ENCODE measurements at places on chromosomes 5 and 9. TPM values are rescaled to one million over a fixed set of nuclear protein-coding genes. Genes with fewer than 3 reads are reported as not detected.

The MYMK gene
- not detected for total RNA-seq

DNA sequence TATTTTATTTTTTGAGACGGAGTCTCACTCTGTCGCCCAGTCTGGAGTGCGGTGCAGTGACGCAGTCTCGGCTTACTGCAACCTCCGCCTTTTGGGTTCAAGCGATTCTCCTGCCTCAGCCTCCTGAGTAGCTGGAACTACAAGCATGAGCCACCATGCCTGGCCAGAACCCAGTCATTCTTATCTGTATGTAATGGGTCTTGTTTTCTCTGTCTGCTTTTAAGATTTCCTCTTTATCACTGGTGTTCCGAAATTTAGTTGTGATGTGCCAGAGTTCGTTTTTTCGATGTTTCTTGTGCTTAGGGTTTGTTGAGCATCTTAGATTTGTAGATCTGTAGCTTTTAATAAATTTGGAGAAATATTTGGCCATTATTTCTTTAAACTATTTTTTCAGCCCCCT is 19.2 kb downstream of the SLC25A25 start:
- DNase-seq: no peak

DNA sequence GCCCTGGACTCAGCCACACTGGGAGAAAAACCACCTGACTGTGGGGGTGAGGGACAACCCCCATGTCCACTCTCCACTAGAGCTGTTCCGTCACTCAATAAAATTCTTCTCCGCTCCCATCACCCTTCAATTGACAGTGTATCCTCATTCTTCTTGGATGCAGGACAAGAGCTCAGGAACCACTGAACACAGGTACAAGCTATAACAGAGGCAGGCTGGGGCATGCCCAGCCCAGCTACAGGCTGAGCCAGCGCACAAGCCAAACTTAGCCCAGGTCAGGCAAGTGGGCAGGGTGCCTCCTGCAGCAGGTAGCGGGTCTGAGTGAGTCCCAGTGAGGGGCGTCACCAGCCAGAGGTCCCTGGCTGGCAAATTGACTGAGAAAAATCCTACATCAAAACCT is 183.4 kb downstream of the HINT1 start:
- no peak for DNase-seq

The CCL28 gene
- 7.8 TPM for total RNA-seq

The FNBP1 gene
- total RNA-seq: 195 TPM

The SPEF2 gene
- total RNA-seq: 4.6 TPM

- DNase-seq: no peak
Measured at GRCh38 chr5:110840347-110840960, 101.6 kb downstream of the SLC25A46 start.

The PAIP1 gene
- 60.8 TPM for total RNA-seq

DNA sequence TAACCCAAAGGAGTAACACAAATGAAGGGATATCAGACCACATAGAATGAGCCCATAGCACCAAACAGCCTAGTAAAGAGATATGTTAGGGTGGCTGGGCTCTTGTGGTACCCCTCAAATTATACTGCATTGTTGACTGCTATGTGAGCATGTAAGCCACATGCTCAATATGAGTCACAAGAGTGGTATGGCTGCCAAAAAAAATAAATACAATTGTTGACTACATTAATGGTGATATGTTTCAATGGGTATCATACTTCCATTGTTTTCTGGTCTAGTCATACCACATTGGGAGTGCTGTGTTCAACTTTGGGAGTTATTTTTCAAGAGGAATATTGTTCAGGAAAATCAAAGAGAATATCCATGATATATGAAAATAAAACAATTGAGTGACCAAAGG is 162.4 kb upstream of the PIK3R1 start:
- DNase-seq: no peak

- DNase-seq: no peak
Measured at GRCh38 chr5:181105391-181106025, 25.5 kb downstream of the OR2V1 start.

- peak; percentile 22 for DNase-seq
Measured at GRCh38 chr5:57174128-57174889, 450 bp downstream of the GPBP1 start.

DNA sequence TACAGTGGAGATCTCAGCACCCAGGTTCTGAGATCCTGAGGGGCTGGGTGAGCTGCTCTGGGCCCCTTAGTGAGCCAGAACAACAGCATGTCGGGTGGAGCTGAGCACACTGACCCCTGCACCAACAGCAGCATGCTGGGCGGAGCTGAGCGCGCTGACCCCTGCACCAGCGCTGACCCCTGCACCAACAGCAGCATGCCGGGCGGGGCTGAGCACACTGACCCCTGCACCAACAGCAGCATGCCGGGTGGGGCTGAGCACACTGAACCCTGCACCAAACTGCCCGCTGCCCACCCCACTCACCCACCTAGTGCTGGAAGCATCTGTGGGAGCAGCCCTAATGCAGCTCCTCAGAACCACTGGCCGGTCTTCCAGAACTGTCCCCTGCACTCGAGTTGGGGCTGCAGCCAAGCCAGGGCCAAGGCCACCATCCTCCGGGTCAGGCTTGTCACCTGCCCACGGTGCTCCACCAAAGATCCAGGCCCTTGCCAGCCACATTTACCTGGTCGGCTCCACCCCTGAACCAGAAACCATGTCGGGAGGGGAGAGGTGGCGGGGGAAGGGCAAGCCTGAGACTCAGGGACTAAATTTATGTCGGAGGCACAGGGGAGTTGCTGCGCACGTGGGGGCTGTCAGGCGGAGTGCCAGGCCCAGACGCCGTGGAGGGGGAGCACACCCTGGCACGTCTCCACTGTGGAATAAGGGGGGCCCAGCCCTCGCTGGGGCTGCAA is 80.3 kb downstream of the ADAMTS2 start:
- DNase-seq: no peak

The GHR gene
- total RNA-seq: not detected

DNA sequence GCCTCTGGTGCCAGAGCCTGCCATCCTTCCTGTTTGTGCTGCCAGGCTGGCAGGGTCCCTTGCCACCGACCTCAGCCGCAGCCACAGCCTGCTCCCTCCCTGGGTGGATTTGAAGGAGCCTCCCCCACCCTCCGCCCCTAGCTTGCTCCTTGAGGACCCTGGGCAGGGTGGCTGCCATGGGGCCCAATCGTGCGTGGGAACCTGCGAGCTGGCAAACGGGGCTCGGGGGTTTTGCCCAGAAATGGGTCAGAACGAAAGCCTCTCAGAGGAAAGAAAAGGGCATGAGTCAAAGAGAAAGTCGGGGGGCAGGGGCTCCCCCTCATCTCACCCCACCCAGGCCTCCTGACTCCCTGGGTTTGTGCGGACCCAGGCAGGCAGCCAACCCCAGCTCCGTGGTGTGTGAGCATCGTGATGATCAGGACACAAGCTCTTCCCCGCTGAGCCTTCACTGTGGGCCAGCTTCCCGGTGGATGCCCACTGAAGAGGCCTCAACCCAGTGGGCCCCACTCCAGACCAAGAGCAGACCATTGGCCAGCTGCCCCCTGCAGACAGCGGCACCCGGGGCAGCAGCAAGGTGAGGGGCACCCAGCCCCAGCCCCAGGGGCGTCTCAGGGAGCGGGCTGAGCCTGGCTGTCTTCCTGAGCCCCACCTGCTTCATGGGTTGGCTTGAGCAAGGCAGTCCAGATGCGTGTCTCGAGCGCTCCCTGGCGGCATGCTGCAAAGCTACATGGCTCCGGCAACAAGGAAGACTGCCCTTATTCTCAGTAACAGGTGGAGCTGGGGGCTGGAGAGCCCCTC is 3.0 kb upstream of the FUT7 start:
- DNase-seq: peak; percentile 79

The PLPP1 gene
- total RNA-seq: 27.5 TPM

The DMAC1 gene
- 46.4 TPM for total RNA-seq

- peak; percentile 12 for DNase-seq
Measured at GRCh38 chr9:129776938-129777768, 24.3 kb upstream of the PTGES start.

DNA sequence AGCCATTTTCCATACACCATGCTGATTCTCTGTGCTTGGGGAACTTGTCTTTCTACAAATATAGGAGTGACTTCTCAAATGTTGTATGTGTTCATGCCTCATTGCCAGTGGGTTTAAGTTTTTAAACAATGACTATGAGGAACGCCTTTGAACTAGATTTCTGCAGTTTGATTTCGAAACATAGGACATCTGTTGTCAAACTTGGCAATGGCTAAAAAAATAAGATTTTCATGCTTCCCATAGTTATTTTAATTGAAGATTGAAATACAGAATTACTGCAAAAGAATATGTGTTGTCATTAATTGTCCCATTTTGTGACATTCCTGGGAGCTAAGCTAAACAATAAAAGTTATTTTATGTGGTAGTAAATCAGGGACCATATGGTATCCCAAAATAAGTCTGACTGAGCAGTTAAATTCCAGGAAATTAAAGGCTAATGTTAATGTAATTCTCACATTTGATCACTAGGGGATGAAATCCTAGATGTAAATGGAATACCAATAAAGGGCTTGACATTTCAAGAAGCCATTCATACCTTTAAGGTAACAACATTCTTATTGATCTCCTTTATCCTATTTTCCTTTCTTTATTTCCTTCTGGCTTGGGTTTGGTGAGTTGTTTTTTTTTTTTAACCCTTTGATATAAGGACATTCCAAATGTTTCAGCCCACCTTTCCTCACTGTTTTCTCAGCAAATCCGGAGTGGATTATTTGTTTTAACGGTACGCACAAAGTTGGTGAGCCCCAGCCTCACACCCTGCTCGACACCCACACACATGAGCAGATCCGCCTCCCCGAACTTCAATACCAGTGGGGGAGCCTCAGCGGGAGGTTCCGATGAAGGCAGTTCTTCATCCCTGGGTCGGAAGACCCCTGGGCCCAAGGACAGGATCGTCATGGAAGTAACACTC is 116.7 kb downstream of the GOLPH3 start:
- no peak for DNase-seq

The FAM153A gene
- 6.3 TPM for total RNA-seq

The NUTM2G gene
- total RNA-seq: not detected

GRCh38 chr9:89807101-89807395 is 202.2 kb downstream of the GADD45G start:
- DNase-seq: no peak

DNA sequence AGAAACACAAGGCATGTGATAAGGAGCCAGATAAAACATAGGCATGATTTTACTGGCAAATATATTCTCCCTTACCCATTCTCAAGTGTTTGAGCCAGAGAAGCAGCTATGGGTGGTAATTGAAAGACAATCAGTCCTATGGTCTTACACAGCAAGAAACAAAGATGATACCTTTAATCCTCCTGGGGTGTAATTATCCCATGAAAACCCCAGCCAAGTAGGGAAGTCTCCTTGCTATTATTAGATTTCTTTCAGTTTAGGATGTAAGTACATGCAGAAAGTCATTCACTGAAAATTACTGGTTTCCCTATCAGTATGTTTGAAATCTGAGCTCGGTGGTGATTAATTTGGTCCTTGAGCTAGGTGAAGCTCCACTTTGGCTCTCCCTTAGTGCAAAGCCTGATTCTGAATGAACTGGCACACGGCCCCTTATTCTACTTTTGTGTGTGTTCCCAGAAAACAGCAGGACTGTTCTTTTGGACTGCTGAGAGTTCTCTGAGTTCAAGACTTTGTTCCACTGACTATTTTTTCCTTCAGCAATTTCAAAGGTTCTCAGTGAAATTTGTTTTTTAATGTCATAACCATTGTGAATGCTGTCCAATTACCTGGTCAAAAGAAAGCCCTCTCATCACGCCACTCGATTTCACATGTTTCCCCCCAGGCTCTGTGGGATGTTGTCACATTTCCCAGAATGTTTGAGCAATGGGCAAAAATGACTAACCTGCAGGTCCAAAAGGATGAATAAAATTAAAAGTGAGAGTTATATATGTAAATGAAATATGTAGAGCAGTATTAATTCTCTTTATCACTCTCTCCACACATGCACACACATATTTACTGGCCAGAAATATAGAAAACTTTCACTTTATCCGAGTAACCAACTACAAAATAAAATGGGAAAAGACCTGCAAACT is 343.0 kb downstream of the RAB3C start:
- DNase-seq: no peak

- DNase-seq: no peak
Measured at GRCh38 chr9:70949239-70949638, 172.2 kb downstream of the TRPM3 start.

DNA sequence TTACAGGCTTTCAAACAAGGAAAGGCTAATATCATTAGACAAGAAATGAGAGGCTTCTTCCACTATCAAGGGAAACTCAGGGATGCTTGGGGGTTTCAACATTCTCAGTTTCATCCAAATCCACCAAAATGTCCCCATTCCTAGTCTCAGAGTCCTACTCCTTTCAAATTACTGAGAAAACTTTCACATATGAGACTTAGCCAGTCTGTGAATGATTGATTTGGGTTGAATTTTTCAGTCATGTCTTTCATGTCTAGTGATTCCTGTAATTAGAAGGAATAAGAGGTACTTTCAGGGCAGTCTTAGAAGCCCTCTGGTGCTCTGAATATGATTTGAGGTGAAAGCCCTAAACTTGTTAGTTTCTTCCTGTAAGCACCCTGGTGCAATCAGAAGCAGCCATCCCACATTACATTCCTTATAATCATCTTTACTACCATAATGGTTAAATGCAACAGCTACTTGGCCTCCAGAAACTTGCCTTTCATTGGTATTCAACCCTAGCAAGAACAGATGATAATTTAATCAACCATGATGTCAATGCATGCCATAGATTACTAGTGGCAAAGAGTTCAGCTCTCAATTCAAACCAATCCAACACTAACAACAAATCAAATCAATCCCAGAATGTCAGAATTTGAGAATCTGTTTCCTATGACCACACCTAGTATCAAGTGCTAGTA is 50.7 kb upstream of the RIC1 start:
- no peak for DNase-seq

The BRINP1 gene
- not detected for total RNA-seq

The MARCHF6 gene
- total RNA-seq: 98.8 TPM

DNA sequence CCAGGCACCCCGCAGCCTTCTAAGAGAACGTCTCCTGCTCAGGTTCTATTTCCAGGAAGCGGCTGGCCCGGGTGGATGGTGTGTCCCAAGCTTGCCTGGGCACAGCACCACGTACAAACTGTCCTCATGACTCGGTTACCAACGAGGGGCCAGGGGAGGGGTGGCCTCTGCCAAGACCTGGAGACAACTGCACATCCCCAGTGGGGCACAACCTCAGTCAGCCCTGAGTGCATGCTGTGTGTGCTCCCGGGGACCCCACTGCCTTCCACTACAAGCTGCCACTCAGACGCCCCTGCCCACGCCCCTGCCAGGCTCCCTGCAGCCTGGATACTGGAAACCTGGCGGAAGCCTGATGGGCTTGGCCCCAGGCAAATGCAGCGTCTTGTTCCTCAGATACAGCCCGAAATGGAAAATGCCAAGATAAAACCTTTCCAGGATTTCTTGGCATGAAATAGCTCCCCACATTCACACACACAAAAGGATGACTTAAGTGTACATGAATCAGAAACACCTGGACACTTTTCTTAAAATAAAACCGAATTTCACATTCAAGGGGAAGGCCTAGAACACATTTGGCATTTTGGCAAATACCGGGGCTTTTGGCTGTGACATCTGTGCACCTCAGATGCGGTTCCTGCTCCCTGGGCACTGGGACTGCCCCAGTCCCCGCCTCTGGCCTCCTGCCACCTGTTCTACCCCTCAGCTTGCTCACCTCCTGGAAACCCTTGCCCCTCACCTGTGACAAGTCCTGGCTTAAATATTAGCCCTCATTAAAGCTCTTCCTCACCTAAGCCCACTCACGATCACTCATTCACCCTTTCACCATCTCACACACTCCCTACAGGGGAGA is 62.5 kb downstream of the COL23A1 start:
- no peak for DNase-seq
